ENCODE measurements at places on chromosomes 5 and 9.
A peak's percentile ranks its signal among the peaks of the same experiment; 100 is the strongest.

DNA sequence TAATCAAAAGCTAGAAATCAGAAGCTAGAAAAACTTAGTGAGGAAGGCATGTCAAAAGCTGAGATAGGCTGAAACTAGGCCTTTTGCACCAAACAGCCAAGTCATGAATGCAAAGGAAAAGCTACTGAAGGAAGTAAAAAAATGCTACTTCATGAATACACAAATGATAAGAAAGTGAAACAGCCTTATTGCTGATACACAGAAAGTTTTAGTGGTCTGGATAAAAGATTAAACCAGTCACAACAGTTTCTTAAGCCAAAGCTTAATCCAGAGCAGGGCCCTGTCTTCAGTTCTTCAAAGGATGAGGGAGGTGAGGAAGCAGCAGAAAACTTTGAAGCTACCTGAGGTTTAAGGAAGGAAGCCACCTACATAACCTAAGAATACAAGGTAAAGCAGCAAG is 102.5 kb upstream of the SH3GL2 start:
- no peak for DNase-seq

DNA sequence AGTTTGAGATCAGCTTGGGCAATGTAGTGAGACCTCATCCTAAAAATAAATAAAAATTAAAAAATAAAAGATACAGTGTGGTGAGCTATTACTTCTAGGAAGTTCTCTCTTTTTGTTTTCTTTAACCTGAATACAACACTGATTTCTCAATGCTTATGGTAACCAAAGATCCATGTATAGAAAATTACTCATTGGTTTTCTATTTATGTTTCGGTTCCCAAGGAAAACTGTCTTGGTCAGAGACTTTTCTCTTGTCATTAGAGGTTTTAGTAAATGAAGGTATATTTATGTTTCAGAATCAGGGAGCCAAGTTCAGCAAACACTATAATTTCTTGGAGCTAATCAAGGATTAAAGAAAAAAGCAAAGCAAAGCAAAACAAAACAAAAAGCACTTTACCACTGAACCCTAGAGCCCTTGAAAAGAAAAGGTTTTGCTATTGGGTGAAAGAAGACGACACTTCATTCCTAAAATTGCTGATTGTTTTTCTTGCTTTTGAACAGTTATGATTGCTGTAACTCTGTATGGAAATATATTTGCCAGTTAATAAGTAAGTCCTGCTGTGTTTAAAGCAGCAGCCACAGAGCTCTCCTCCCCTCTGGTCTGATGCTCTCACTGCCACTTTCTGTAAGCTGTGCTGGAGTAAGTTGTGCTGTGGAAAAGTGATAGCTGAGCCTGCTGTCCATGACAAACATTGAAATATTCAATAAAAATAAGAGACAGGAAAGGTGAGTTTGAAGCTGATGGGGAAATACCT is 298.2 kb downstream of the CD180 start:
- DNase-seq: peak; percentile 12

- no peak for DNase-seq
These were observed 218.9 kb downstream of the DIRAS2 start for GRCh38 chr9:90423661-90424193.

DNA sequence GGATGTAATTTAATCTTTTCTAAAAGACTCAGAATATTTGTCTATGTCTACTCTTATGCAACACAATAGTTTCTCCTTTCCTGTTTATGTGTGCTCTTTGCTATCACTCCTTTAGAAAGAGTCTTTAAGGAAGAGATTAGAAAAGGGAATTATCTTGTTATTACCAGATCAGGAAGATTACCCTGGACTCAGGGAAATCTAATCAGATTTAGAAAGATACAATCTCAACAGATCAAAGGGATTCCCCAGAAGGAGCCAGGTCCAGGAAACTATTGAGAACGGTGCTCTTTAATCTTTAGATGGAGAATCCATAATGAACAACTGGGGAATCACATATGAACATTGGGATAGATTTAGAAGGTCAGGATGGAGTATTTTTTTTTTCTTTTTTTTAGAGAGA is 32.4 kb upstream of the ZFR start:
- no peak for DNase-seq

- DNase-seq: no peak
These were observed 183.3 kb downstream of the CACNA1B start for GRCh38 chr9:138060881-138061280.

GRCh38 chr5:170464280-170465127 is 39.3 kb upstream of the KCNIP1 start:
- no peak for DNase-seq

- DNase-seq: no peak
These were observed 157.7 kb downstream of the FBN2 start for GRCh38 chr5:128380337-128380736.

GRCh38 chr5:11323761-11324160 is 562.7 kb upstream of the DAP start:
- no peak for DNase-seq
